Activated CD8-positive, alpha-beta memory T cell treated with anti-CD3 and anti-CD28 coated beads for 4 hours (primary cell): ENCODE measurements at places on chromosomes 11 and 22.

DNA sequence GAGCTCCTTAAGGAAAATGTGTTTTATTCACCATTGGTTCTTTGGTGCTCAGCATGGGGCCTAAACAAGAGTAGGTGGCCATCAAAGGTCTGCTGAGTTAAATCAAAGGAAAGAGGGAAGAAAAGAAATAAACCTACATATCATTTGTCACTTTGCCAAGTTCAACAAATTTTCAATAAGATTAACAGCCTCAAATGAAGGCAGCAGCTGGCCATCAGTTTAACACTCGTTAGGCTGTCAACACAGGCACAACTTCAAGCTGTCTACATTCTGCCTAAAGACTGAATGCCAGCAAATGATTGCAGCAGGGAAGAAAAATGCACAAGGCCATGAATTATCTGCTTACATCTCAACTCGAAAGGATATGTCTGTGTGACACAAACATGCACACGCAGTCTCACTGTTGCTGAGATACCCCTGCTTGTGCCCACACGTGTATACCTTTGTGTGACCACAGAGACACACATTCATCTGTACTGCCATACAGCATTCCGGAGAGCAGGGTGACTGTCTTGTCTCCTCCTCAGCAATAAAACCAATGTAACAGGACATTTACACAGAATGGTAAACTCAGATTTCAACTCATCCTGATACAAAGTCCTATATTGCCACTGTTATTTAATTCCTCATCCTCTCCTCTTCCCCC is 40.1 kb downstream of the TRIM66 start:
- no peak for DNase-seq

GRCh38 chr11:47351156-47352126 is 1.1 kb downstream of the MYBPC3 start:
- no peak for DNase-seq

DNA sequence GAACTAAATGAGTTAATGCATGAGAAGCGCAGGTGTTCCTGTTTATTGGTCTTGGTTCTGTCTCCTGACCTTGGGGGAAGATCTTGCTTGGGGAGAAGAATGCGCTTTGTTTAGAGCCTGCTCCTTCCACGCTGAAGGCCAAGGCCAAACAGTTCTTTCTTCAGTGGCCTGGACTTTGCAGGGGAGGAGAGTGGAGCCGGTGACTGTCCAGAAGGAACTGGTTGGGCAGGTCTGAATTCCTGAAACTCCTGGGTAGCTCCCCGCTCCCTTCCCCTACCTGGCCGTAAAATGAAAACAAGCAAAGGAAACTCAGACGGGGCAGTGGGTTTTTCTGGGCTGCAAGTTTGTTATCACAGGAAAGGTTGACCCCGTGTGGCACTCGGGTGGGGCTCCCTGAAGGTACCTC is 3.6 kb downstream of the ARHGAP8 start:
- DNase-seq, result no peak

DNA sequence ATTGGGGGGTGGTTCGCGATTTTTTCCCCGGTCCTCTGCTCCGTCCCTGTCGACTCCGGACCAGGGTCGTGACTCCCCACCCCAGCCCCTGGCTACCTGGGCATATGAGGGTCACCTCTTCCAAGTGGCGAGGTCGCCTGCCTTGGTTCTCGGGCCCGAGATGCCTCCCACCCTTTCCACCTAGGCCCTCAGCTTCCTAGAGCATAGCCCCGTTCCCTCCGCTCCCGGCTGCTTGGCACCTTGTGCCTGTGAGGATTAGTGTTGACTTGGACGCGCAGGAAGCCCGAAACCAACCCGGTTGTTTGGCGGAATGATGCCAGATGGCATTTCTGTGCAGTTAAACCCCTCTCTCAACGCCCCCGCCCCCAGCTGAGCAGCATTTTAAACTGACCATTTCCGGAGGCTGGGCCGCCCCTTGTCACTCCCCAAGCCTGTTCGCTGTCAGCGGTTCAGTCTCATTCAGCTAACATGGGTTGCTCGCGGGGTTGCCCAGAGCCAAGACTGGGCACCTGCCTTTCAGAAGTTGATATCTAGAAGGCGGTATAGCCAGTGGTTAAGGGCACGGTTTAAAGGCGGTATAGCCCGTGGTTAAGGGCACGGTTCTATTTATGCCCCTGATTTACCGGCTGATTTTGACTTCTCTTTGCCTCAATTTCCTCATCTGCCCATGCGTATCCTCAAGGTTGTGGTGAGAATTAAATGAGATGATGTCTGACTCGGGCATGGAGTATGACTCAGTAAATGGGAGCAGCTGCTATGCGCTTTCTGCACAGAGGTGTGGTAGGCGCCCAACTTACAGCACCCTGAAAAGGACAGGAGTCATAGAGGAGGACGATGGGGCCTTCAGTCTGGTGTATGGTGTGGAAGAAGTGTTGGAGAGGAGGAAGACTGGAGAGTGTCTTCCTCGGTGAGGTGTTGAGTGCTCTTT is 639 bp downstream of the INCENP start:
- no peak for DNase-seq

- DNase-seq, result no peak
Measured at GRCh38 chr11:14855890-14856289, 36.1 kb downstream of the CYP2R1 start.

DNA sequence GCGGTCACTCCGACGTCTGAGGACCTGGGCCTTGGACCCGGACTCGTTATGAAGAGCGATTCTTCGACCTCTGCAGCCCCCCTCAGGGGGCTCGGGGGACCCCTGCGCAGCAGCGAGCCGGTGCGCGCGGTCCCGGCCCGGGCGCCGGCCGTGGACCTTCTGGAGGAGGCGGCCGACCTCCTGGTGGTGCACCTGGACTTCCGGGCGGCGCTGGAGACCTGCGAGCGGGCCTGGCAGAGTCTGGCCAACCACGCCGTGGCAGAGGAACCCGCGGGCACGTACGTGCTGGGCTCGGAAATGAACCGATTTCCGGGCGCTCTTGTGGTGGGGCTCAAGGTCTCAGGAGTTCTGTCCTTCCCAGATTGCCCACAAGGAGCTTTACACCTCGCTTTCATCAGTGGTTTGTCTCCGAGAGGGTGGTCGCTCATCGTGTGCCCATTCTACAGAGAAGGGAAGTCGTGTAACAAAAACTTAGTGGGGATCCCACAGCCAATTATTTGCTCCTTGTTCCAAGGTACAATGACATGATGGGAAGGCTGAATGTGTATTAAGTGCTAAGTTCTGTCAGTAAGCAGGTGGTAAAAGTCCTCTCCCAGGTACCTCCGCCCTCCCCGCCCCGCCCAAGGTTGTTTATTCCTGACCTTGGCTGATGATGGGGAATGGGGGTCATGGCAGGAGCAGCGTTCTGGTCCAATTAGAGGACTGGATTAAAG is 695 bp downstream of the PEX26 start:
- DNase-seq, result no peak
